ENCODE measurements at places on chromosomes 12 and 14.

GRCh38 chr14:68337279-68337678, 455.6 kb downstream of the ZFP36L1 start:
- no peak for DNase-seq

DNA sequence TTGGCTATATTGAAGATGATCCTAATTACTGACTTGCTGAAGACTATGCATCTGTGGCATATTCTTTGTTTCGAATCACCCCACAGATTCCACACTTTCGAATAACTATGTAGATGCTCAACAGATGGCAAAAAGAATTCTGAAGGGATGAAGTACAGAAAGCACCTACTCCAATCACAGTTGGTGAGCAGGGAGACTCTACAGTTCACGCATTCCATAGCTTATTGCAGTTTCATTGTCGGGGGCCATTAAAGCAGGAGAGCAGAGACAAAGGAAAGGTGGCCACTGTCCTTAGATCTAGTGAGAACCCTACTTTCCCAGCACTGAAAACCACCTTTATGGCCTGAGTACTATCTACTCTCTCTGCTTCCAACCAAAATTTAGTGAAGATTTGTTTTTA, 191.9 kb downstream of the STXBP6 start:
- DNase-seq, result no peak

- DNase-seq, result no peak
Observed at GRCh38 chr12:22018860-22019259, 27.2 kb upstream of the CMAS start.

DNA sequence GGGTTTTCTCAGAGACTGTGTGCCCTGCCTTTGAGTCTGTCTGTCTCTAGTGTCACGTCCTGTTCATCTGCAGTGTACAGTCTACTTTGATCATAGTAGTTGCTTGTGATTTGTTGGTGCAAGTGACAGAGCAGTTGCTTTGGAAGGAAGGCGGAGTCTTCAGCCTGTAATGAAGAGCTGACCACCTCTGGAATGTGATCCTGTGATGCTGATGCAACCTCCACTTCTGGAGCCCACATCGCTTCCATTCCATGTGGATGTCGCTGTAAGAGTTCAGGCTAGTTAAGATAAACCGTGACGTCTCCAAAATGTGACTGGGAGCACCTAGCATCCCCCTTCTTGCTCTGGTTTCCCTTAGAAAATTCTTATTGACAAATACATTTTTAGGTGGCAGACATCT, 51.8 kb downstream of the PELI2 start:
- DNase-seq, result no peak

DNA sequence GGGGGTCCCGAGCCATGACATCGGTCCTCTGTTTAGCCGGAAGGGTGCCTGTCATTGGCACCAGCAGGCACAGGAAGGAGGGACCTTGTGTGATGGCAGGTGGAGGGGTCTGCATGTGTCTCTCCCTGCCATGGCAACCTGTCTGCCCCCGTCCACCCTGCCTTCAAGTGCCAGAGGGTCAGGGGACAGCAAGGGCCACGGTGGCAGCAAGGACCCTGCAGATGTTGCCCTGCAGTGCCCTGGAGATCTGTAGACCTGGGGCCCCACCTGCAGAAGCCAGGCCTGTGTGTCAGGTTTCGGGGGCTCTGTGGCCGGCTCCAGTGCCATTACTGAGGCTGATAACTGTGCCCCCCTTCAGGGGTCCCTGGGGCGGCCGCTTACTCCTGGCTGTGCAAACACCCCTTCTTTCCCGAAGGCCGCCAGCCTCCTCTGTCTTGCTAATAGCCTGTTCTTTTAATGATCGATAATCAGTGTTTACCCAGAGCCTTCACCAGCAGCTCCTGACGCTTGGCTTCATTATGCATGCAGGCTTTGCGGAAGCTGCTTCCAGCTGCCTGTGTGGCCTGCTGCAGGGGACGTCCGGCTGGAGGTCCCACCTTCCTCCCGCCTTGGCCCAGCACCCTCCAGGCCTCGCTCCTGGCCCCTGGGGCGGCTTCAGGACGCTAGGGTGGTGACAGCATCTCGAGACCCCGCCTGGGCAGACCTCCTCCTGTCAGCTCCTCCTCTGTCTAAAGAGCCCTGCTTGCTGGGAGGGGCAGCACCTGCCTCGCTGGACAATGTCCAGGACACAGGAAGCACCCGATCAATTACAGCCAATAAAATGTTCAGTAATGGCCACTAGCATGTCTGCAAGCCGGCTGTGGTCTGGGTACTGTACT, 153.0 kb downstream of the KIF26A start:
- no peak for DNase-seq

- no peak for DNase-seq
Observed at GRCh38 chr14:88895116-88895515, 70.7 kb downstream of the TTC8 start.

DNA sequence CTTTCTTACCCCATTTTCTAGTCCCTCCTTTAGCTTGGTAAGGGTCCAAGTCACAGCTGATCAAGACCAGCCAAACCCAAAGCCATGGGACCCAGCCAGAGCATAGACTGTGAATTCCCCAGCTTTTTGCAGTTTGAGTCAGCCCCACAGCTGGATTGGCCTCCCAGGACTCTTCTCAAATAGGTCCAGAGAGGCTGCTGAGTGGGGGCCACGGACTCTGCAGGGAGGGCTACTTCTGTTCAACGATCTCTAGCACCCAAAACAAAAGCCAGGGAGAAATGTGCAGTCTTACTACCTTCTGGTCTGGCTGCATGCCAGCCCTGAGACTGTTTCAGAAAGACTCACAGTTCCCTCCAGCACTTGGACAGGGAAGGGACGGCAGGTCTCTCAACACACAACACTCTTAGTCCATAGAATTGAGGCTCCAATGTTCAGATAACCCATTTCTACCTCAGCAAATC, 1.6 kb downstream of the VDR start:
- no peak for DNase-seq

DNA sequence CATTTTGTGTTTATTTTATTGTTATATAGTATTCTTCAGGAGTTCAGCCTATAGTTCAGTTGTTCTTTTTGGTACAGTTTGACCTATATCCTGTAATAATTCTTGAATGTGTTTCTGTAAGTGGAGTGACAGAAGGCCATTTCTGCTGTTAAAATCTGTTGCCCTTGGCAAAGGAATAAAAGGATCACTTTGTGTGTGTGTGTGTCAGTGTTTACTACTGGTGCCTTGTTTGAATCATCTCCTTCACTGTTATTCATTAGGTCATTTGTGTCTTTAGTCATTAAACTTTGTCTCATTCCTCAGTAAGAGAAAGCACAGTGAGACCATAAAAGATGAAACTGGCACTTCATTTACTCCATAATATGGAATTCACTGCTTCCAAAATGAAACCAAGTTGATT, 130.7 kb downstream of the TMTC2 start:
- no peak for DNase-seq

DNA sequence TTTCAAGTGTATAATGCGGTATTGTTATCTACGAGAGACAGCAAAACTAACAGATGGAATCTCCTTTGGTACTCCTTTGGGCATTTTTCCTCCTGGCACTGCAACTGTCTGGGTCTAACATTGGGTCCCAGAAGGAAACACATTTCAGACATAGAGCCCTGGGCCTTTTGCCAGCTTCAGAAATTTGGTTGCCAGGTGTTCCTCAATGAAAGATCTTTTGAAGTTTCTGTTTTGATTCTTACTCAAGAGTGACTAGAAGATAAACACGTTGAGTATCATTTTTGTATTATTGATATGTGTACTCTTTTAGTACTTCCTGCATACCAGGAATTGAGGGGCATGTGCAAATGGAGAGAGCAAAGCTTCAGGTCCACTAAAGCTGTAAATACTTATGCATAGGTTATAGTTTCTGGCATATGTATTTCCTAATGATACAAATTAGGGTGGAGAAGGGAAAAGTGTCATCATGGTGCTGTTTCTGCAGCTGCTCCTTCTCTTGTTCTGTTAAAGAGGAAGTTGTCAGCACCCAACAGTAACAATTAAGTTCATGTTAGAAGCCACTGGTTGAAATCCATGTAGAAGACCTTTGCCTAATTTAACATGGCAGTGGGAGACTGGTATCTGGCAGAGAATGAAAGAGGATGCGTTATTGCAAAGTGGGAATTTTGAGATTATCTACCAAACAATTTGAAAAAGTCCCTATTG, 53.5 kb downstream of the SLC38A6 start:
- DNase-seq, result no peak

DNA sequence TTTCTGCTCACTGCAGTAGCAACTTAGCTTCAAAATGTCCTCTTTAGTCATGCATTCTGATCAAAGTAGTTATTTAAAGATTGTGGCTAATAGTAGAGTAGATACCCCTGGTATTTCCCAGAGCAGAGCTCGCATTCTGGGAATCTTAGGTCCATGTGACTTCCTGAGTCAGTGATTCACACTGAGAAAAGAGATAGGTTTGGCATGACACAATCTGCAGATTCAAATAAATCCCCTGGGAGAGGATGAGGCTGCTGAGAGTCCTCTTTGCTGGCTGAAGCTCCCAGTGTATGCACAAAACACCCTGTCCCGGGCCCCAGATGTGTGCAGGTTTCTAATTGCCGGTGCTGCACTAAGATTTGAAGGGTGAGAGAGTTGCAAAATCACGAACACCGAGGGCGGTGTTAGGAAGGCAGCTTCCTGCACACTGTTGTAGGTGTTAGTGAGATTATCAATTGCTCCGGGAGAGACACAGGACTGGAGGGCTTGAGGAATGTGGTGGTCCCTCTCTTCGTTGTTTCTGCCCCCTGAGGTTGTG, 233.2 kb downstream of the NRXN3 start:
- no peak for DNase-seq

GRCh38 chr14:102451064-102451352, 58.6 kb downstream of the ANKRD9 start:
- no peak for DNase-seq

DNA sequence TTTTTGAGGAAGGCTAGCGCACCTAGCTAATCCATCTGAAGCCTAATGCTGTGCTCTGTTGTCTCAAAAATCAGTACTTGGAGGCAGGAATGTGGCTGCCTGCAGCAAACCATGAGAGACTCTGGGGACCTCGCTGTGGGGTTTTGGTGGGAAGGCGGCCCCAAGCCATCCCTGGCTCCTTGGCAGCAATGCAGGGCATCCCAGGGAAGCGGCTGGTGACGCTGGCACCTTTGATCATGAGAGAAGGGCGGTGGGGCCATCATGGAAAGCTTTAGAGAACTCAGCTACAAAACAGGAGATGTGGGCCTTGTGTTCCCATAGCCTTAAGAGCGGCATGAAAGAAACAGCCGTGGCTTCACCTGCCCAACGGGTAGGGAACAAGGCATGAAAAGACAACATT, 101.1 kb upstream of the SFSWAP start:
- no peak for DNase-seq

DNA sequence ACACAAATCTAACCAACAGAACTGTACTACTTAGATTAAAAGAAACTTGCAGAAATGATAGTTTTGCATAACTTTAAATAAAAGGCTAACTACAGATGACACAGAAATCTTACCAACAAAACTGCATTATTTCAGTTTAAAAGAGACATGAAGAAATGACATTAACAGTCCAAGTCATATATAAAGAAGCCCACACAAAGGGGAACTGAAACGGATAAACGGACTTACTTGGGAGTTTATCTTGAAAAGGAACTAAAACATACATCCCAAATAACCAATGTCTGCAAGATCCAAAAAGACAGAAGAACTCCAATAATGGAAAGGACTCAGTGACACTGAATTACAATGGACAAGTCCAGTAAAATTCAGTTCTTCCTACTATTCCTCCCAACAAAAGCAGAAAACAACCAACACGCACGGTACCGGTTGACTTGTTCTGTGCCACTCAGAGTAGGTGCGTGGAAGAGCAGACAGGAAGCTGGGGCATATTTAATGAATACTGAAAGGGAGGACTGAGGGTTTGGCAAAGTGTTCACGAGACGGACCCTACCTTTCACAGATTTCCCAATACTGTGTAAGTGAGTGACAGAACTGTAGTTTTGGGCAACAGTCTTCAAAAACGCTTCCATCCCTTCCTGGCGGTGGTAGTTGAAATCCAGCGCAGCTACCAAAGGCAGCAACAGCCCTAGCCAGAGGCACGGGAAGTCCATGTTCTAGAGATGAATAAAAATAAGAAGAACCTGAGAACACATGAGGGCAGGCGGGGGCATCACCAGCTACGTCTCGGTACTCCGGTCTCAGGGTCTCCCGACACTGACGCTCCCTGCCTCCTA, 627 bp downstream of the CPM start:
- no peak for DNase-seq

DNA sequence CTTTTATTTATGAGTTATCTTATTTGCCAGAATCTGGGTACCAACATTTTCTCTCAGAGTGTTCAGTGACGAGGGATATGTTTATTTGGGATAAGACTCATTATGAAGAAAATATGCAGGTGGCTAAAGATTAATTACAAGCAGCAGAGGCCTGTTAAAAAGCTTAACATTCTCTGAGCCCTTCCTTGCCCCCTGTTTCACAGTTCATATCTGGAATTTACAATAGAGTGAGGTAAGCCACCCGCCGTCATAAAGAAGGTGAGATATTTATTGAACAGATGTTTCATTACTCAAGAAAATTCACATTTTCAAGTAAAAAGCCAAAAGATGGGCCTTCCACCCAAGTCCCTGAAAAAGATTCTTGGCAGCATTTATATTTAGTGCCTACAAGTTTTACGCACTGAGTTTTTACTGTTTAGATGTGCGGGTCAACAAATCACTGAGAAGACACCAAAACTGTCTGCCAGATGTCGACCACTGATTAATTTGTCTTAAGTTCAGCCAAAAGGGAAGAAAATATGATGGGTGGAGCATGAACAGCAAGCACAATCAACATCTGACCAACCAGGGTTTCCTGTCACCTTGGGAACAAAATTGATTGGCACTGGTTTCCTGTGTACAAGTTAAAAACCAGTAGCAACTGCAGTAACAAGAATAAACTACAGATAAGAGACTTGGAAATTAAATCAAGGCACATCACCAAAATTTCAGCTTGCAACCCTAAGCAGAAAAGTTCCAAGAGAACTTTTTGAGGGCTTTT, 85.5 kb upstream of the PTPRB start:
- no peak for DNase-seq

DNA sequence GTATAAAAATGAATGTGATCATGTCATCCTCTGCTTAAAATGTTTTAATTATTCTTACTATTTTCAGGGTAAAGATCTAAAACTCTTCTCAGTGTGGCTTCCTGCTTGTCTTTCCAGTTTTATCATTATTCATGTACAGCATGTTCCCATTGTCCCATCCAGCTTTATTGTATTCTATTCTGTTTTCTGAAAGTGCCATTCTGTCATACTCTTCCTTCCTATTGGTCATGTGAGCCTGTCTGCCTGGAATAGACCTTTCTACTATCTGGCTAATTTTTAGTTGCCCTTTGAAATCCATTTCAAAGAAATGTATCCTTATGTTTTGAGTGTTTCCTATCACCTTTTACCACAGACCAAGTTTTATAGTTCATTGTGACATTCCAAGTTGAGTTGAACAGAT, 34.9 kb downstream of the PALS1 start:
- no peak for DNase-seq

- no peak for DNase-seq
Observed at GRCh38 chr14:100109594-100109955, 44.4 kb downstream of the EVL start.

- DNase-seq, result no peak
Observed at GRCh38 chr12:75805905-75806304, 225.7 kb downstream of the PHLDA1 start.

DNA sequence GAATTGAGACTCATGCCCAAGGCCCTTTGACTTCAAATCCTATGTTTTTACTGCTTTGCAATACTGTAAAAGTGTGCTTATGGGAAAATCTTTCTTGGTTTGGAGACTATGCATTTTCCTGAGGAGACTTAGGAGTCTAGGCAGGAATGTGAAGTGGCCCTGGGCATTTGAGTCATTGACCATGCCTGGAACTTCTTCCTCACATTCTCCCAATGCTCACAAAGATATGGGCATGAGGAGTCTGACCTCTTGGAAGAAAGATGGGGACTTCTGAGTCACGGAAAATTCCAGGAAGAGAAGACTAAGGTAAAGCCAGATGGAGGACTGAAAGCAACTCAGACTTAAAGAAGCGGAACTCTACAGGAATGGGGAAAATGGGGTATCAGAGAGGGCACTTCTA, 38.2 kb upstream of the ZNF641 start:
- no peak for DNase-seq
